ENCODE measurements at places on chromosomes 3 and 15.

DNA sequence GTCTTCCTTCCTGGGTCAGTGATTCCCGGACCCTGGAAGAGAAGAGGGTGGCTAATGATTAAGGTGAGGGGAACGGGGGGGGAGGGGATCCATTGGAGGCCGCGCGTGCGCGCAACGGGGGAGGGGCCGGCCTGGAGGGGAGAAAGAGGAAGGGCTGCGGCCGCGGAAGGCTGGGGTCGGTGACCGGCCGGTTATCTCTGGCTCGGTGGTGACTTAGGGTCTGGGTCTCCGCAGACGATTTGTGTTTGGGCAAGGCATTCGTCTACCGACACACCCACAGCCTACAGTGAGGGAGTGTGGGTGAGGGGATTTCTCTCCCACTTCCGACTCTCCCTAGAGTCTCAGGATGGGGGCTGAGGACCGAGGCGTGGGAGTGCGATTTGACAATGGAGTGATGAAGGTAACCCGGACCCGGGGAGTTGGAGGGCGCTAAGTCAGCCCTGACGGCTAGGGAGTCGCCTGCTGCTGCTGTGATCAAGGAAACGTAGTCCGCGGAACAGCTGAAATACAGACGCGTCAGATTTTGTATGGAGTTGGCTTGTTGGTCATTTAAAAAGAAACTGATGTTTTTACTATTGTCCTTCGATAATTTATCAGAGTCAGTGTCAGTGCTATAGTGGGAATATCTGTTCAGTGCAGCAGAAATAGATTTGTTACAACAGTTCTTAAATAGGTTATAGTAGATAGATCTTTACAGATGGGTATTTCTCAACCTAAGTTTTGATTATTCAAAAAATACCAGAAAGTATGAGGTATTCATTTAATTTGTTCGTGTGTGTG lies 733 bp downstream of the RNF111 start:
- peak; percentile 45 for DNase-seq

- DNase-seq: no peak
Measured at GRCh38 chr3:187398955-187399354, 30.8 kb downstream of the RTP4 start.

DNA sequence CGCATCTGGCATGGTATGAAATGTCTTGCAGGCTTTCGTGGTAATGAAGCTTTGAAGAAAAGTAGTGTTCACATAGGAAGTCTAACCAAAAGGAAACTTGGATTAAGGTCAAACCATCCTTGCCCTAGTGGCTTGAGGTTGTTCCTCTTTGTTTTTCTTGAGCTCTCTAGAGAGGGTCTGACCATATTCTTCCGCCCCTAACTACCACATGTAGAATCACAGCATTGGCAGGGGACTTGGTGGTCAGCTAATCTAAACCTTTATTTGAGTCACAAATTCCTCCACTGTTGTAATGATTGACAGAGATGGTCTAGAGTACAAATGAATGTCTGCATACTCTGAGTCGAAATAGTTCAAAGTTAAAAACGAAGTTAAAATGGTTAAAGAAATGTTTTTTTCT lies 39.1 kb upstream of the PHLDB2 start:
- DNase-seq: no peak

GRCh38 chr15:65980824-65981456 lies 111.6 kb downstream of the RAB11A start:
- DNase-seq: peak; percentile 10

DNA sequence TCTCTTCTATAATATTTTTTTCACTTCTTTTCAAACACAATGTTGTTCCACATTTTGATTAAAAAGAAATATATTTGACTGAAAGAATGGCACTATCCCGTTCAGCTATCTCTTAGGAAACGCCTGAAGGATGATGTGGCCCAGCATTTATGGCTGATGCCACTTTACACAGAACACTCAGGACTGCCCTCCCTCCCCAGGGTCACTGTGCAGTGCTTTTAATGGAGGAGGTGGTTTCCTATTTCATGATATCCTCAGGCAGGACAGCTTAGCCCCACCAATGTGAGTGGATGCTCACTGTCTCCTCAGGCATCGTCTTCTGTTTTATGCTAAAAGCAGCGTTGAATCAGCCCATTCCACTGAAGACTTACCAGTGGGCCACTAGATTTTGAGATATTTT lies 135.9 kb downstream of the KCNAB1 start:
- no peak for DNase-seq

DNA sequence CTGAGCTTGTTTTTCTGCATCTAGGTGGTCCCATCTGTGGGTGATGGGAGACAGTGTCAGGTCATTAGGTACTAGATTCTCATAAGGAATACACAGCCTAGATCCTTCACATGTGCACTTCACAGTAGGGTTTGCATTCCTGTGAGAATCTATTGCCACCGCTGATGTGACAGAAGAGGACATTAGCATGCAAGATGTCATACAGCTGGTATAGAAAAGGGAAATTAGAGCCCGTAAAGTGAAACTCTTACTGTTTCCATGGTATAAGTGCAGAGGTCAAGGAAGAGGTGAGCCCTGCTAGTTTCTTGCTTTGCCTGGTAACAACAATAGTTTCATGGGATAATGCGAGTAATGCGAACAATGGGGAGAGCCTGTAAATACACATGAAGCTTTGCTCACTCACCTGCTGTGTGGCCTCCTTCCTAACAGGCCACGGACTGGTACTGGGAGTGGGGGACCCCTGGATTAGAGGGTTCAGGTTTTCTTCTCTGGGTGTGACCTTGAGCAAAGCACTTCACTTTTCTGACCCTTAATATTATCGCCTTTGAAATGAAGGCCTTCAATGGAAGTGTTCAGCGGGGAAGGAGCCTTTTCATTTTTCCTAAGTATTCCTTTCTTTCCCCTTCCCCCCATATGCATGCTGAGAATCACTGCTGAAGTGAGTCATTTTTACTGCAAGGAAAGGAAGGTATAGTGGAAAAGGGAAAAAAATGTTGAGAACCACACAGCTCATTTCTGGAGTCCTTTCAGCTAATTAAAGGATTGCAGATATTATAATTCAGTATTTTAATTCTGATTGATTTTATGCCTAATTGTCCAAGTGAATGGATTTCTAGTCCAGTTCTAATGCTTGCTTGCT lies 286.4 kb downstream of the UBE2E2 start:
- DNase-seq: no peak

- DNase-seq: no peak
Measured at GRCh38 chr3:30258426-30259392, 347.7 kb upstream of the TGFBR2 start.

GRCh38 chr3:104402902-104403301 lies 963.8 kb upstream of the ALCAM start:
- no peak for DNase-seq

DNA sequence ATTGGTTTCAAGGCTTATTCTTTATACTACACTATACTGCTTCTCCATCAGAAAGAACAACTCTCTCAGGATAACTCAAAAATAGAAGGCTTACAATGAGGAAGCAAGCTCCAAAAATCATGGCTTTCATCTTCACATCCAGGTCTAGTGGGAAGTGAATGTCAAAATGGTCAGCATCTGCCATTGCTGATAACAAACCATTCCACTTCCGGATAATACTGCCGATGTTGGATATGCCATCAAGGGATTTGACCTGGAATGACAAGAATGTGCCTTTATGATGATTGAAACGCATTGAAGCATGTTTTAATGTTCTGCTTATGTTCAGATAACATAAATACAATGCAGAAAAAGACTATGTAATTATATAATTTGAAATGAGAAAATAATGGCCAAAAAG lies 34.0 kb upstream of the PLOD2 start:
- no peak for DNase-seq

- no peak for DNase-seq
Measured at GRCh38 chr3:79405183-79405582, 362.6 kb downstream of the ROBO1 start.

DNA sequence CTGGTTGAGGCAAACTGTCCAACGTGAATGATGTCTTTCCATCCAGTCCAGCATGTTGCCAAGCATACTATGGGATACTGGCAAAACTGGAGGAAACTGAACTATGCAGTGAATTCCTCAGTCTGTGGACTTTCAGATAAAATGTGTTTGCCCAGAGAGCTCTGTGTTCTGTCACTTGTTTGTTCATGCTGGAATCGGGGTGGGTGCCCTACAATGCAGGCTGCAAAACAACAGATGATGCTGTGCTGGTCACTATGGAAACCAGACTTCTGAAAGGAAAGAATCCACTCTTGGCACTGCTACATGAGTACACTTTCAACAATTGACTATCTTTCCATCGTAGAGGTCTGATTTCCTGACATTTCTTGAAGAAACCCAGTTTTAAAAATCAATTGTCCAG lies 272.5 kb upstream of the ARHGEF26 start:
- DNase-seq: no peak

GRCh38 chr3:153026026-153026425 lies 136.0 kb upstream of the RAP2B start:
- no peak for DNase-seq

Data from activated CD4-positive, alpha-beta T cell treated with anti-CD3 and anti-CD28 coated beads for 24 hours (primary cell).